NCI-H524 (cell line): ENCODE measurements at places on chromosomes 5 and 9.

DNA sequence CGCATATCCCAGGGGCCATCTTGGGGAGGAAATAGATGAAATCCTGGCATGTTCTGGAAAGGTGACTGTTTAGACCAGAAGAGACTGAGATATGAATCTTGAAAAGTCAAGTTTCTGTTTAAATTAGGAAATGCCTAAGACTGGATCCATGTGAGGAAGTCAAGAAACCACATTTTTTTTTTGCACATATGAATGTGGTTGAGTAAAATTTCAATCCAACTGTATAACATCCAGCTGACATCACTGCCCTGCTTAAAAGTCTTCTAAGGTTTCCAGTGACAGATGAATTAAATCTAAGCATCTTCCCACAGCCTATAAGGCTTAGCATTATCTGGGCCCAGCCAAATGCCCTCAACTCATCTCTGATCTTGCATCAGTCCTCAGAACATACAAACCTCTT is 47.7 kb upstream of the TCERG1 start:
- DNase-seq = no peak

DNA sequence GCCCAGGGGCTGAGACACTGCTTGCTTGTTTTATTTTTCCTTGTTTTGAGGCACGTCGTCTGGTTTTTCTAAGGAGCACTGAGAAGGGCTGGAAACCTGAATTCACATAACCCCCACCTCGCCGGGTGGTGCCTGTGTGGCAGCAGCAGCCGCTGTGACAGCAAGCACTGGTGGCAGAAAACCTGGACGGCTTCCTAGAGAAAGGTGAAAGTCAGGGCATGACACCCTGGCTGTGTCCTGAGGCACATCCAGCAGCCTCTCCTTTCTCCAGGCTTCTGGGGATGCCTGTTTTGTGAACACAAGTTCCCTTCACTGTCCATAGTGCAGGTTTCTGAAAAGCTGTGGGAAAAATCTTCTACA is 29.2 kb downstream of the MRPL36 start:
- DNase-seq = no peak

DNA sequence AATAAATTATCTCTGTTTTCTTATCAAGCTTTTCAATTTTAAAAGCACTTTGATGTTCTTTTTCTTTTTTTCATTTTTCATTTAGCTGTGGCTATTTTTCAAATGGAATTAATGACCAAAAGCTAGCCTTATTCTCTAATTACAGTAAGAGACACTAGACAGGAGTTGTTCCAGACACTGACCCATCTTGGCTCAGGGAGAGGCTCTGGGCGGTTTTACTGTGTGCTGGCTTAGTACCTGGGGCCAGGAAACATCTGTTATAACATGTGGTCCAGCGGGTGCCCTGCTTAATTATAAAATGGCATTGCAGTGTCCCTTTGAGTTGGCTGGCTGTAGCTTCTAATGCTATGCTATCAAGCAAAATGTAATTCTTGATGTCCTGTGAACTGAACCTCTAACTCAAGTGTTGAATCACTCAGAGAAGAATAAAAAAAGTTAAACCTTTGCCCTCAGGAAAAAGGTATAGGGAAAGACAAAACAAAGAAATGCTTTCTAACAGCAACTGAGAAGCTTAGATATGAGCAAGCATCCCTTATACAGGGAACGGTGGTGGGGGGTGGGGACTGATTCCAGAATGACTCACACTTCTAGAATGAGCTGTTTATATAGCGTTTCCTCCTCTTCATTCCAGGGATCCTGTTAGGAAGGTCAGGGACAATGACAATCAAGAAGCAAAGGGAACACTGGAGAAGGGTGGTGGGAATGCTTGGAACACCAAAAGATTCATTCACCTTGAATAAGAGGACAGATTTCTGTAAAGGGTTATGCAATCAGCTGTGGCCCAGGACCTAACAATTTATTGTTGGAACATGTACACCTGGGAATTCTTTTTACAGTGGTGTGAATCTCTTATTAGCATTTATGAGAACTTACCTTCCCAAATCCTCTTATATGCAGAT is 58.7 kb upstream of the NFIB start:
- DNase-seq = peak; percentile 62

- DNase-seq = no peak
Observed at GRCh38 chr5:170636801-170637477, 133.1 kb downstream of the KCNIP1 start.

GRCh38 chr9:129322641-129323375 is 144.7 kb upstream of the IER5L start:
- no peak for DNase-seq

GRCh38 chr9:10268531-10269485 is 344.0 kb downstream of the PTPRD start:
- DNase-seq = peak; percentile 61

- no peak for DNase-seq
Observed at GRCh38 chr5:74373076-74373475, 267.5 kb downstream of the ENC1 start.

DNA sequence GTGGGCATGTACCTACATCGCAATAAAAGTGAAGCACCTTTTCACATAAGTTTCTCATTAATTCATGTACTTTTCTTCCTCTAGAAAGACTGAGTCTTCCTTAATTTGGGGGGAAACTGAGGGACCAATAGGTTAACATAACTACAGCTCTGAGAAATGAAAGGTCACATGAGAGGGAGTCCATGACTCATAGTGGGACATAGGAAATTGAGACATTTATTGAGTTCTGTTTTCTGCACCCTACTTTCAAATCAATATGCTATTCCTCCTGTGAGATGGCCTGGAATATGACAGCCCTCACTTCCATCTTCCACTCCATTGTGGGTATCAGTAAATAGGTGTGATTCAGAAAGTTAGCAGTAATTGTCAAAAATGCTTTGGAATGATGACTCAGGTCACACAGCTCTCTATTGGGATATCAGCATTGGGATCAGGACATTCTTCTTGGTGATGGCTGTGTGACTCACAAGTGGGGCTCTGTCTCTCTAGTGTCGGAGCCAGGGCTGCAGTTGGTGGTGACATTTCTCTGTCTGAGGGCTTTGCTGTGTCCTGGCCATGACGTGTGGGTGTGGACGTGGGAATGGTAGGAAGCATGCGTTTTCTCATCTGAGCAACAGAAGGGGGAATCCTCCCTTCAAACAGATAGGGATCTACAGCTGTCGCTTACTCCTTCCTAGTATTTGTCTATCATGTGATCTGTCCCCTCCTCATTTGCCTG is 125.0 kb downstream of the TRIO start:
- DNase-seq = no peak

- DNase-seq = no peak
Observed at GRCh38 chr5:88782571-88782970, 100.4 kb downstream of the MEF2C start.

GRCh38 chr9:133855802-133856521 is 117.8 kb upstream of the SARDH start:
- DNase-seq = no peak

DNA sequence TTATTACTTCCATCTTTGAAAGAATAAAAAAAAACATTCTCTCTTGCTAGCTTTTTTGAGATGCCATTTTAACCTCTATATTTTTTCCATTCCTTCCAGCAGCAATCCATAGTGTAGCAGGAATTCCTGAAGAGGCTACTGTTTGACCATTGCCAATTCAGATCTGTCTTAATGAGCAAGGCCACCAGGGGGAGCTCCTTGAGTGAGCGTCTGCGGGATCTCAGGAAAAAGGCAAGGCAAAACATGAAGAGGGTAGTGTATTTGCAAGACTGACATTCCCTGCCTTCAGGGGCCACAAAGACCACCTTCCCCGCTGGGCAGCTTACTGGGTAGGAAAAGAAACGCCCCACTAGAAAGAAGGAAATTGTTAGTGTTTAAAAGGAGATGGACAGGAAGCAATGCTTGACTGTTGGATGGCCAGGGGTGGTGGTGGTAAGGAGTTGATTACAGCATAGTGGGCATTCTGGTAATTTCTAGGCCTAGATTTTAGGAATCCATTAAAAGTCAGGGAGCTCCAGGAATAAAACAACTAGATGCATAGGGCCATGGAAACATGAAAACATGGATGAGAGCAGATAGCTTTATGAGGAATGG is 206.6 kb upstream of the HAPLN1 start:
- peak; percentile 56 for DNase-seq
